ENCODE measurements at places on chromosomes 13 and 19.

DNA sequence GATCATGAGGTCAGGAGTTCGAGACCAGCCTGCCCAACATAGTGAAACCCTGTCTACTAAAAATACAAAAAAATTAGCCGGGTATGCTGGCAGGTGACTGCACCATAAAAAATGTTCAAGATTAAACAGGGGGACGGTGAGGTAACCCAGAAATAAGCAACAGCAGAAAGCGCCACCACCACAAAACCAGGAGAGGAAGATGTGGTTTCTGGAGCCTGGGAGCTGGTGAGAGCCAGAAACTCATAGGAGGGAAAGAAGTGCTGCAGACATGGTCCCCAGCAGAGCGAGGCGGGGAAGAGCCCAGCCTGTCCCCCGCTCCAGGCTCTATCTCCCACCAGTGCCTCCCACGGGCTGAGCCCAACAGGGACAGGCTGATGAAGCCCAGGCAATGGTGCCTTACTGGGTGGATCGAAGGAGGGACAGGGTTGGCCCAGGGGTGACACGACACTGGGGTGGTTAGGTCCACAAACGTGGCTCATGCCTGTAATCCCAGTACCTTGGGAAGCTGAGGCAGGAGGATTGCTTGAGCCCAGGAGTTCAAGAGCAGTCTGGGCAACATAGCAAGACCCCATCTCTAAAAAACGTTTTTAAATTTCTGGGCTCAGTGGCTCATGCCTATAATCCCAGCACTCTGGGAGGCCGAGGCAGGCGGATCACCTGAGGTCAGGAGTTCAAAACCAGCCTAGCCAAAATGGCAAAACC lies 19.0 kb downstream of the SPC24 start:
- no peak for DNase-seq

- no peak for DNase-seq
Measured at GRCh38 chr13:89846926-89847585, 1500.4 kb upstream of the MIR17HG start.

DNA sequence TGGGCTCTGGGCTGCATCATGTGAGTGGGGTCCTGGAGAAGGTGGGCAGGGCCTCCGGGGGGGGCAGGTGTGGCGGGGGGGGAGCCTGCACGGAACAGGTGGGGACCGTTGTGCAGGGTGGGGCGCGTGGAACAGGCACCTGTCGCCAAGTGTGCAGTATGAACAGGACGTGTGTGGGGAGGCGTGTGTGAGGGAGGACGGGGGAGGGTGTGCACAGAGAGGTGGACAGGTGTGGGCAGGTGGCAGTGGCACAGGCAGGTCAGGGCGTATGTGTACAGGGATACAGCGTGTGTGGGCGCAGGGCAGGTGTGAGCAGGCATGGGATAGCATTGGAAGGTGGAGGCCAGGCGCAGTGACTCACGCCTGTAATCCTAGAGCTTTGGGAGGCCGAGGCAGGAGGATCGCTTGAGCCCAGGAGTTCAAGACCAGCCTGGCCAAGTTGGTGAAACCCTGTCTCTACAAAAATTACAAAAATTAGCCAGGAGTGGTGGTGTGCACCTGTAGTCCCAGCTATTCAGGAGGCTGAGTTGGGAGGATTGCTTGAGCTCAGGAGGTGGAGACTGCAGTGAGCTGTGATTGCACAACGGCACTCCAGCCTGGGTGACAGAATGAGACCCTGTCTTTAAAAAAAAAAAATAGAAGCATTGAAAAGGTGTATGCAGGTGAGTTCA lies 3.2 kb downstream of the PLK5 start:
- DNase-seq: no peak

GRCh38 chr19:19823916-19824315 lies 2.4 kb upstream of the ZNF506 start:
- DNase-seq: no peak

DNA sequence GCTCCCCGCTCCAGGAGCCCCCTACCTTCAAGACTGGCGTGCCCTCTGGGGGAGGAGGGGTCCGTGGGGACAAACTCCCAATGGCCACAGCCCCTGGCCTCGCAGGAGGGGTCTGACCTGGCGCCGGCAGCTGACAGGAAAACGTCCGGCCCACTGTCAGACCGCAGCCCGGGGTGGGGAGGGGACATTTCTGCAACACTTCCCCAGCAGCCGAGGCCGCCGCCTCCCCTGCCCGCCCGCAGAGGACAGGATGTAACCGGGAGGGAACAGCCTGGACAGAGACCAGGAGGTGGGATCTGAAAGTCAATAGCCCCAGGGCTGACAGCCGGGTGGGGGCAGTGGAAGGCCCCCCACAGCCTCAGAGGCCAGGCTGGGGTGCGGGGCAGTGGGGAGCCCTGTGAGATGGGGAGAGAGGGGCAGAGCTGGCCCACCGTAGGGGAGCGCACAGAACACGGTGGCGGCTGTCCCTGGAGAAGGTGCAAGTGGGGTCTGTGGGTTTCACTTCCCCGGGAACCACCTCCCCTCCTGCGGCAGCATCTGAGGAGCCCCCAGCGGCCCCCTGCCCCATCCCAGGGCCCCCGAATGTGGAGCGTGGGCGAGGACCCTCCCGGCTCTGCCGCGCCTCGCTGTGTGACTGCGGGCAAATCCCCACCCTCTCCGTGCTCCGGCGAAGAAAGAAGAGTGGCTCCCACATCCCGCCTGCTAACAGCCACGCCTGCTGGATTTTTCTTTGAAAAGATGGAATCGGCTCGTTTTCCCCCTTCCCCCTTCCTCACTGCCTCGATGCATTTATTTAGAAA lies at the start of gene PEAK3:
TSS of gene PEAK3 (minus strand) at position 114 of the 800 bp plus-strand sequence. CDS start 1,244 bp downstream, outside the sequence.
- DNase-seq: no peak

- DNase-seq: no peak
Measured at GRCh38 chr13:44451651-44452050, 78.0 kb downstream of the SERP2 start.

Data from activated CD8-positive, alpha-beta memory T cell treated with anti-CD3 and anti-CD28 coated beads for 1 hour (primary cell).